ENCODE measurements at places on chromosomes 3 and 15.

DNA sequence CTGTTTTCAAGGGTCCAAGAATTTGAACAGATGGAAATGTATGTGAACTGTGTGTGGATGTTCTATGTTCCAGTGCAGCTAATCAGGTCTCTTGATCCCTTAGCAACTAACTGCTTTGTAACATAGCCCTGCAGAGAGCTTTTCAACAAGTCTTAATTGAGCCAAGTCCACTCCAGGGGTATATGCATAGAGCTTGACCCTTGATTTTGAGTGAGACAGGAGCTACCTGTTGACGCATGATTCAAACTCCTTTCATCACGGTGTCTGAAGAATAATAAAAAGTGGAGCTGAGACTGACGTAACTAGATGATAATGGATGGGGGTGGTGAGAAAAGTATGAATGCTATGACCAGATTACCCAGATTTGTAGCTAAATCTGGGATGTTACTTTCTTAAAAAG lies 93.3 kb upstream of the CCDC54 start:
- DNase-seq: no peak

DNA sequence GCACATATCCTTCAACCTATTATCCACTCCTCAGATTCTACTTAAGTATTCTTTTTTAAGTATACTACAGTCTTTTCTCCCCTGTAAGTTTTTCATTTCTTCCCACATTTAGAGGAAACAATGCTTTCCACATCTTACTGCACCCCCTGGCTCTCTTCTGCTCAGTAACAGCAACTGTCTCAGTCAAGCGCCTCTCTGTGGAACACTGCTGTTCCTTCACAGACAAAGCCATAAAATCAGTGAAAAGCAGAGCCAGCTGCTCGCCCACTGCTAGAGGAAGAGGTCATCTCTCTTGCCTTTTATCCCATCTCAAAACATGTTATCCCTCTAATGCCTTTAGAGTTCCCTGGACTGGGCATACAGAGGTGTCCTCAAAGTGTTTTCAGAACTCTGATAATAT lies 24.8 kb downstream of the SERP1 start:
- DNase-seq: no peak

- DNase-seq: no peak
These were observed 21.1 kb upstream of the SKOR1 start for GRCh38 chr15:67803996-67804843.

- DNase-seq: no peak
These were observed 8.1 kb downstream of the PIAS1 start for GRCh38 chr15:68062214-68062613.

DNA sequence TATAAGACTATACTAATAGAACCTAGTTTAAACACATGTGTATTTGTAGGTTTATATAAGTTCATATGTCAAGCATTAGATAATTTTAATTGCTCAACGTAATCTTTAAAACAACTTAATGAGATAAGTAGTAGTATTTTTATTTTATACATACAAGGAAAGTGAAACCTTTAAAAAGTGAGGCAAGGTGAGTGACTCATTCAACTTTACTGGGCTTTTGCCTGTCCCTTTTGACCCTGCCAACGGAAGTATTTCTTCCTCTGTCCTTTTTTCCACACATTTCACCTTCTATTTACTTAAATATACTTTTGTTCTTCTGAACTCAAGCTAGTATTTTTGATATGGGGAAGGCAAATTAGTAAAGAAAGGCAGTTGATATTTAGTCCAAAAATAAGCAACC lies 78.5 kb downstream of the KBTBD8 start:
- DNase-seq: no peak

GRCh38 chr3:49410846-49411534 lies 786 bp downstream of the RHOA start:
- no peak for DNase-seq

- DNase-seq: no peak
These were observed 121.9 kb downstream of the CHST2 start for GRCh38 chr3:143241481-143241951.

DNA sequence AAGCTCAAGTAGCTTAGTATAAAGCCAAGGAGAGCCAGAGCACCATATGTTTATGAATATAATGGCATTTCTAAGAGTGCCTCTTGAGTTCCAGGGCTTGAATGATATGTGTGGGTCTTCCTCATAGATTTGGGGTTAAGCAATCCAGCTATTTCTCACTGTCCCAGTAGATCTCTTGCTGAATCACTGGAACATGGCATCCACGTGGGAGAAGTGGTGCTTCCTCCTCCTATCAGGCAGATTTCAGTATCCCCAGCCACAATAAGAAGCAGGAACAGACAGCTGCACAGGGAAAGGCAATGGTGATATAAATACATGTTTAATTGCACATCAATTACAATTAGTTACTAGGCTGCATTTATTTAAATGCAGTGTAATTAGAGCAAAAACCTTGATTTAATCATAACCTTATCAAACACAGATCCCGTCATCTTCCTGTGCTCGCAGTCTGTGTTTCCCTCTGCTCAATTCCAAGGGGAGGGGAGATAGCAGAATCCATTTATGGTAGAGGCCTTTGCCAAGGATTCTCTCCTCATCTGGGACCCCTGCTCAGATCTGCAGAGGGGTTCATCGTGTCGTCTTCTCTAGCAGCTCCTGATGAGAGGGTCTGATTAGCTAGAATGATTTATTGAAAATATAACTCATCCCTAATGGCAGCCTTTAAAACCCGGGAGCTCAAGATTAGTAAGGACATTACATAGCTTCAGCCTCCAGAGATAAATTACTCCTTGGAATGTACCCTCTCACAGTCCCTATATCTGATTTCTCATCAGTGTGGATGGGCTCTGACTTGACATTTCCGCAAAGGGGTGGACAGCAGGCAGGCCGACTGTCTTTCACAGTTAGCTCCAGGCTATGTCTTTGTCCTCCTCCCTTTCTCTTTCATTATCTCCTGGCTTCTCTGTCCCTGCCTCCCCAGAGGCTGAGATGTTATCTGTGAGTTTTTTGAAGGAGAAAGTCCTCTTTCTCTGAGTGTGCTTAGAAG lies 775.9 kb downstream of the AGBL1 start:
- DNase-seq: no peak

DNA sequence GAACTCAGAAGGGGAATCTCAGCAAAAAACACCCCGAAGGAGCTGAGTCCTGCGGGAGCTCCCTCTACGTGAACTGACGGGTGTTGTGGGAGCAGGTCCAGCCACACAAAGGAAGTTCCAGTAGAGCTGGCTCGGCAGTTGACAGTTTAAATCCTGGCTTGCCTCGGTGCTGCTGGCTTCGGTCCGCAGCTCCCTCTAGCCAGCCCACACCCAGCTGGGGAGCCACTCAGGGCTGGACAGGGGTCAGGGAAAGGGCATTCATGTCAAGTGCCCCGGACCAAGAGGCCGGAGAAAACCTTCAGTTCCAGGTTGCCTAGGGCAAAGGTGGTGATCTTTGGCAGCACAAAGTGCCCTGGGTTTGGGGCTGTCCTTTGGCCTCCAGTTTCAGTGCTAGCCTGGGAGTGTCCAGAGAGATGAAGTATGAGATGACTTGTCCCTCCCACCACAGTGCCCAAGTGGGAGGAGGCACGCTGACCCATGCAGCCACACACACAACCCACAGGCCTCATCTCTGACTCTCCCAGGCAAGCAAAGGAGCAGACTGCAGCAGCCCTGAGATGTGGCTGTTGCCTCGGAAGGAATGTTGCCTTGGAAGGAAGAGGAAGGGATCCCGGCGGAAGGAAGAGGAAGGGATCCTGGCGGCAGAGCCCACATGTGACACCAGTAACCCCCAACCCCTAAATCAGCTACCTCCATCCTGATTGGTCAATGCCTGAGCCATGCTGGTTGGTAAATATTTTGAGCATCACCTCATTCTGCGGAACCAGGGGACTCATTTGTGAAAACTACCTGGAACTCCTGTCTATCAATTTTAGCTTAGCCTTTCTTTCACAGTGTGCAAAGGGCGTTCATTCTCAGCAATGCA lies 13.9 kb upstream of the ANPEP start:
- no peak for DNase-seq

DNA sequence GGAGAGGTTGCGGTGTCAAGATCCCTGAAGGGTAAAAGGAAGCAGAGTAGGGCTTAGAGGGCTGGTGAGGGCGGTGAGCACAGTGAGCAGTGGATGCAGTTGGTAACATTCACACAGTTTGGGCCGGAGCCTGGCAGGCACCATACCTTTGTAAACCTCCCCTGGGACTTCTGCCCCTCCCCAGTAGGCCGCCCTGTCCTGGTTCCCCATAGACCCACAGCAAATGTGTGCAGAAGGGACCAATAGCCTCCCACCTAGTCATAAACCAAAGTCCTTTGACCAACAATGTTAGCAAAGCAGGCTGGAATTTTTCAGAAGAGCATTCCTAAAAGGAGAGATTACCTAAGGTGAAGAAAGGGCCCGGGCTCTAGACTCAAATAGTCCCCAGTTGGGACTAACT lies 1.7 kb upstream of the PHGR1 start:
- no peak for DNase-seq

DNA sequence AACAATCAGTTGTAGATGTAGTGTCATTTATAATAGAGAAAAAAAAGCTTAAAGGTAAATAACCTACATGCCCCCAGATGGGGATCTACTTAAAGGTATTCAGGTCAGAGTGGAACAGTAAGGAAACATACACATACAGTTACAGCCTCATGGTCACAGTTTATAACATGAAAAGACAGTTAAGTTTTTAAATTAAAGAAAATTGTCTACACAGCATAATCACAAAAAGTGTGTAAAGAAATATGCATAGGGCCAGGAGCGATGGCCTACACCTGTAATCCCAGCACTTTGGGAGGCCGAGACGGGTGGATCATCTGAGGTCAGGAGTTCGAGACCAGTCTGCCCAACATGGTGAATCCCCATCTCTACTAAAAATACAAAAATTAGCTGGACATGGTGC lies 6.8 kb downstream of the RHOV start:
- DNase-seq: no peak

DNA sequence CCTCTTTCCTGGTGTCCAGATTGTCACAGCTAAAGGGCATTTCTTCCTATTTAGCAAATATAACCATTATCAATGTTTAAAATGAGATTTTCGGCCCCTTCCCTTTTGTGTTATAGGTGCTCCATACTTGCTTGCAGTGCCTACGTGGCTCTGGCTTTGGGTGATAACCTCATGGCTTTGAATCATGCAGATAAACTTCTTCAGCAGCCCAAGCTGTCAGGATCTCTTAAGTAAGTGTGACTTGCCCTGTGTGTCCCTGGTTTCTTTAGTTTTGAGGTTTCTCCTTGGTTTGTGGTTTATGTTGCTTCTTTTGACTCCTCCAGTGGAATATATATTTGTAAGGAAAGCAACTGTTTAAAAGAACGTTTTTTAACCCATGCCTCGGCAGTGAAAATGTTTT lies 58.5 kb upstream of the TRIM71 start:
- no peak for DNase-seq

GRCh38 chr3:12922881-12923431 lies 81.6 kb upstream of the RPL32 start:
- no peak for DNase-seq

DNA sequence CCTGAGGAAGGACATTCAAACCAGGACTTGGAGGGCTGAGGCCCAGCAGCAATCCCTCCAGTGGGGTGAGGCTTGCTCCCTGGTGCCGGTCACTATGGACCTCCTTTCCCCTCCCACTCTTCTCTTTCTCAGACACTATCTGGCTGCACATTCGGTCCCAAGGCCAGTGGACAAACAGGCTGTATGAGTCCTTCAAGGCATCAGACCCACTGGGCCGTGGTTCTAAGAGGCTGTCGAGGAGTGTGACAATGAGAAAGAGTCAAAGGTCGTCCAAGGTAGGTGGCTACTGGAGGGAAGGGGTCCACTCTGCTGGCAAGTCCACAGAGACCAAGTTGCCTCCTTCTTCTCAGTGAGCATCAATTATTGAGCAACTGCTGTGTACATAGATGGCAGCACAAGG lies 28.0 kb downstream of the NOX5 start:
- no peak for DNase-seq

- no peak for DNase-seq
These were observed 26.6 kb downstream of the MYZAP start for GRCh38 chr15:57618325-57618724.

GRCh38 chr15:42796955-42797782 lies 60.2 kb upstream of the CDAN1 start:
- no peak for DNase-seq

DNA sequence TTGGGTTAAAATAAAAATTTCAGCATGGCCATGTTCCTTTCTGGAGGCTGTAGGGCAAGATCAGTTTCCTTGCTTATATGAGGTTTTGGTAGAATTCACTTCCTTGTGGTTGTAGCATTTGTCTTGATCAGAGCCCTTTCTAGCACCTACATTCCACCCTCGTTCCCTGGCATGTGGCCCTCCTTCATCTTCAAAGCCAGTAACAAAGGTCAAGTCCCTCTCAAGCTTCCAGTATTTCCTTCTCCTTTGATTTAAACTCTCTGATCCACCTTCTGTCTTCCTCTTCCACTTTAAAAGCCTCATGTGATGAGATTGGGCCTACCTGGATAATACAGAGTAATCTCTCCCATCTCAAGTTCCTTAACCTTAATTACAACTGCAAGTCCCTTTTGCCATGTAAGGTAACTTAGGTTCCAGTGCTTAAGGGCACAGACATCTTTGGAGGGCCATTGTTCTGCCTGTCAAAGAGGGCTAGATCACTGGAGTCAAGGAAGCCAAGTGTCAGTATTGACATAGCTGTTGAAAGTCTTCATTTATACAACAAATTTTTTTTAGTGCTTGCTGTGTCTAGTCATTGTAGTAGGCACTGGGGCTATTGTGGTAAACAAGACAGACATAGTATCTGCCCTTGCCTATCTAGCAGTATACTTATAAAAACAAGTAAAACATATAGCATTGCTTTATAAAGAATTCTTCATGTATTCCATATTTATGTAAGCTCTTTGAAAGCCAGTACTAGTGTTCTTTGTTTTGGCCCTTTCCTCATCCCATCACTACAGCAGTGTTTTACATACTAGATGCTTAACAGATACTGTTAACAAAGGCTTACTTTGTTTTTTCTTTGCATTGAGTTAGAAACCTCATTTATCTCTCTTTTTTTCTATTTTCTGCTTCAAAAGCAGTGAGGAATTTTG lies 40.7 kb downstream of the GLCE start:
- DNase-seq: no peak

DNA sequence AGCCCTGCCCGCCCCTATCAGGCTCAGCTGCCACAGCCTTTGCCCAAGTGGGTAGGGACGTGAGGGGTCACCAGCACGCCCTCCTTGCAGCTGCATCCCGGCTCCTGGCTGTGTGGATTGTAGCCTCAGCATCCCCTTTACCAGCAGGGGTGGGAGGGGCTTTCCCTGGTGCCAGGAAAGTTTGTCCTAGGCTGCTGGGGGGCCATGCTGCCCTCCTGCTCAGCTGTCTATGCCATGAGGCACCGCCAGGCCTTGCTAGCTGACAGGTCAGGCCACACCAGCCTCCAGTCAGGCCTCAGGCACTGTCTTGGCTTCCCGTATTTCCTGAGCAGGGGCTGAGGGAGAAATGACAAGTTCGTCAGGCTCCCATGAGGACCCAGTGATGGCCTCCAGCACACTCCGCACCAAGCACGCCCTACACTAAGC lies 32.3 kb downstream of the TKT start:
- no peak for DNase-seq

DNA sequence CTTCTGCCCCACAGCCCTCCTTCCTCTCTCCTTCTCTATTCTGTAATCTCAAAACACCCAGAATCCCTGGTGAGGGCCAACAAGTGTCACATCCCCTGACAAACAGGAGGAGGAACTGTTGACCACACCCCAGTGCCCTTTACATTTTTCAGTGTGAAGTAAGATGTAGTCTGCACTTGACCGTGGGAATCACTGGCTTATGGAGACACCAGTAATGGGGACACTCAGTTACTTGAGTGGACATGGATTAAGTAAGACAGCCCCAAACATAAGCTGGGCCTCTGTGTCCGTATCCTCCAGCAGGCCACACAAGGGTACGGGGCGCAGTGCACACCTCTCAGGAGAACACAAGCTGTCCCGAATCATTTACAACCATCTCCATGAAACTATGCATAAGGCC lies 28.4 kb upstream of the LIMD1 start:
- no peak for DNase-seq
